Fibroblast of skin of left biceps (primary cell): ENCODE measurements at places on chromosomes 1 and 21.

DNA sequence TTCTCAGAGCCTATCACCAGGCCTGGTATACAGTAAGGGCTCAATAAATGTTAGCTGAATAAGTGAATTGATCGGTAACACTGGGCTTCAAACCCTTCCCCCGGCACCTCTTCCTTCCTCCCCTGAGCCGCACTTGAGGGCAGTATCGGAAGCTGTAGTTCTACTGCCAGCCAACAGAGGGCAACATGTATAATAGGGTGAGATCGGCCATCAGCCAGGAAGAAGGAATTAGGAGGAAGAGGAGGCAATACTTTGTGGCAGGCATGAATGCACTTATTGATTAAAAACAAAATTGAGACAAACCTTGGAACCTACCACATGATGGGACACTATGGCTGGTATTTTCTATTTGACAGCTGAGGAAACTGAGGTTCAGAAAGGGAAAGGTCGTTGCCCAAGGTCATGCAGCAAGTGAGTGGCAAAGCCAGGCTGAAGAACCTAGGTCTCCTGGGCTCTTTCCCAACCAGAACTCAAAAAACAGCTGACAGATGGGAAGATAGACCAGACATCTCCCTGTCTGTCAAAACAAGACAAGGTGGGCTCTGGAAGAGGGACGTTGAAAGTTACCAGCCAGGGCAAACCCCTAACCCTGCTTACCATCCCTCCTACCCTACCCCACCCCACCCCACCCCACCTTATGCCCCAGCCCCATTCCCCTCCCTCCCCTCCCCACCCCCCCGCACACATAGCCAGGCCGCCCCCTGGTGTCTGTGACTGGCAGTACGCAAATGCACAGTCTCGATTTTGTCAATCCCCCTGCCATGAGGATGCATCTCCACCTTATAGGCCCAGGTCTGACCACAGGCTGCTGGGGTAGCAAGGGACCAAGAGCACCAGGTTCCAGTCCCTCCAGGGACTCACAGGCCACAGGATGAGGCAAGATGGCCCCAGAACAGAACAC lies 107.3 kb upstream of the RUNX3 start:
- DNase-seq = no peak

GRCh38 chr1:27727126-27727525 lies 1.4 kb downstream of the FAM76A start:
- no peak for DNase-seq

DNA sequence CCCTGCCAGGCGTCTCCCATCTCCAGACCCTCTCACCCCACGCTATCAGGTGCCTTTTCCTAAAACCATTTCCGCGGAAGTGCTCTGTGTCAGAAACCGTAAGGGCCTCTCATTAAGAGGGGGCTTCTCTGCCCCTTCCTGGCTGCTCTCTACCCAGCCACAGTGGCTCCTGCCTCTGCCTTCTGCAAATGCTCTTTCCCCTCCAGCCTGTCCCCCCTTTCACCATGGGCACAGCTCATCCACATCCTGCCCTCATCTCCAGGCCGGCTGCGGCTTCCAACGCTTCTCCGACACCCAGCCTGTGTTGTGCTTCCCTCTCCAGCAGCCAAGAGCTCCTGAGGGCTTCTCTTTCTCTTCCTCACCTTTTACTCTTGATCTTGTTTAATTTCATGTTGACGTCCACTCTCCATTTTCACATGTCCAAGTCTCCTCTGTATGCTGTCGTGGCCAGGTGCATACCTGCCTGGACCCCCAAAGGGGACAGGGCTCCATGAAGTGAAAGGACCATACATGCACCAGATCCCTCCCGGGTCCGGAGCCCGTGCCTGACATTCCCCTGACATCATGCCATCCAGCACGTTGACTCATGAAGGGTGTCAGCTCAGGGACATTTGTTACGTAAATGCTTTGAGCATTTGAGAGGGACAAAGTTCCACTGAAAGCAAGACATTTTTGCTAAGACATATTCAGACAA lies 306.5 kb downstream of the AJAP1 start:
- no peak for DNase-seq

- no peak for DNase-seq
These were observed 29.5 kb downstream of the TMEM53 start for GRCh38 chr1:44644806-44645205.

DNA sequence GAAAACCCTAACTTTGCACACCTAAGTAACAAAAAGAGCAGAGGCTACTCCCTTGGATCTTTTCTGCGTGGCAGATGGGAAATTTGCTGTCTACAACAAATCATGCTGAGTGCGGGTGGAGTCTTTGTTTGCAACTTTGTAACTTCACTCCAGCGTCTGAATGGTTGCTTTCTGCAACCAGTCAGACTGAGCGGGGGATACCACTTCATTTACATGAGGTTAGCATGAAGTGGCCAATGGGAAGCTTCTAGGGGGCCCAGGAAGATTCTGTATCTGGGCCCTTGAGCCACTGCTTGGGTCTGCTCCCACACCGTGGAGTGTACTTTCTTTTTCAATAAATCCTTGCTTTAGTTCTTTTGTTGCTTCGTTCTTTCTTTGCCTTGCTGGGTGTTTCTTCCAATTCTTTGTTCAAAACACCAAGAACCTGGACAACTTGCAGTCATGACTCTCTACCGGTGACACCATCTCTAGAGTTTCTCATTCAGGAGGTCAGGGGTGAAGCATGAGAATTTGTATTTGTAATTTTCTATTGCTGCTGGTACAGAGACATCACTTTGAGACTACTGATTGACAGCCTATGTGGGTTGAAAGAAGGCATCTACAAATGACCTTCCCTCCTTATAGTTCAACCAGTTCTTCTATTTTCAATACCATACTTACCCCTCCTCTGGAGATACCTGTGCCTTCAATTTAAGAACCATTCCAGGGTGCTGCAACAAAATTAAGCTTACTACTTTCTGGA lies 55.8 kb upstream of the RC3H1 start:
- no peak for DNase-seq

DNA sequence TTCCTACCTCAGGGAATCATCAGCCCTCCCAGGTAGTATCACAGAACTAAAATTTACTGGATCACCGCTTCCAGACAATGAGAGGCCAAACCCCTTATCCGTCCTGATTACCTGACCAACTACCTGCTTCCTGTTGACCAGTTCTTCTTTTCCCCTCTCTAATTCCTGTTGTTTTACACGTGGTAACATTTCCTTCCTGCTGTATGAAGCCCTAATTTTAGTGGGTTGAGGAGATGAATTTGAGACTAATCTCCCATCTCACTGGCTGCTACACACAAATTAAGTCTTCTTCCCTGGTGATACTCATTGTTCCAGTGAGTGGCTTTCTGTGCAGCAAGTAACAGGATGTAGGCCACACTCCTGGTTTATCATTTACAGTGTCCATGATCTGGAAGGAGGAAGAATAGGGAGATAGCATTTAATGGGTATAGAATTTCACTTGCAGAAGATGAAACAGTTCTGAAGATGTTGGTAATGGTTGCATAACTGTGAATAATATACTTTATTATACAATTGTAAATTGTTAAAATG lies 2112.9 kb downstream of the NCAM2 start:
- no peak for DNase-seq

DNA sequence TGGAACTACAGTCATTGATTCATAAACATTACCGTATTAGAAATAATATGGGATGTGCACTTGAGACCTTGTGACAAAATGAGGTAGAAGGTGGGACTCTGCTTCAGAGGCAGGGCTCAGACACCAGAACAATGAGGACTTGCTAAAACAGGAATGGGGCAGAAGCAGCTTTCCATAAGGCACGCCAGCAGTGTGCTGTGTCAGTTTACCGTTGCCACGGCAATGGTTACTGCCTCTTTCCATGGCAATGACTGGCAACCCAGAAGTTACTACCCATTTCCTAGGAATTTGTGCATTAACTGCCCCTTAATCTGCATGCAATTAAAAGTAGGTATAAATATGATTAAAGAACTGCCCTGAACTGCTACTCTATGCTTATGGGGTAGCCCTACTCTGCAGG lies 169.0 kb downstream of the CHRM3 start:
- DNase-seq = no peak

DNA sequence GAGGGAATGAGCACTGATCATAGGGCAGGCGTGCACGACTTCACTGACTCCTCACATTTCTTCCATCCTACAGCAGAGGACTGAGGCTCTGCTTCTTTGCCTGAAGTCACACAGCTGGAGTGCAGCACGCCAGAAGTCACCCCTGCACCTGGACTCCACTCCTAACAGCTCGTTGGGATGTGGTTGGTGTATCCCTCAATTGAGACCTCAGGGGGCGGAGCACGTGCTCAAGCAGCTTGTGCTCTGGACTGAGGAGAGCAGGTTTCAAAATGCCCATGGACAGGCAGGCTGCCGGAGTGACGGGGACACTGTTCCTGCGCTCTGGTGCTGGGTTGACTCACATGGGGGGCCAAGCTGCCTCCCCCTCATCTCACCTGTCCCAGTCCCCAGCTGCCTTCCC lies 13.9 kb downstream of the CHIT1 start:
- DNase-seq = no peak

DNA sequence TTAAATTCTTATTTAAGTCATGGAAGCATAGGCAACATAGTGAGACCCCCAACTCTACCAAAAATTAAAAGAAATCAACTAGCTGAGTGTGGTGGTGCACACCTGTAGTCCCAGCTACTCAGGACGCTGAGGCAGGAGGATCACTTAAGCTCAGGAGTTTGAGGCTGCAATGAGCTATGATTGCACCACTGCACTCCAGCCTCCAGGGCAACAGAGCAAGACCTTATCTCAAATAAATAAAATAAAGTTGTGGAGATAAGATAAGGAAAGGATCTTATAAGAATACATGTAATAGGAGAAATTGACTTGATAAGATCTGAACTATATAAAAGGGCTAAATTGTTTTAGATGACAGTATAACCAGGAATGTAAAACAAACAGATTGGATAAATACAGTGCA lies 2.3 kb upstream of the BATF3 start:
- DNase-seq = no peak

- no peak for DNase-seq
These were observed 26.3 kb downstream of the MTARC1 start for GRCh38 chr1:220813013-220813412.

- no peak for DNase-seq
These were observed 18.6 kb upstream of the MAPKAPK2 start for GRCh38 chr1:206666031-206666561.

DNA sequence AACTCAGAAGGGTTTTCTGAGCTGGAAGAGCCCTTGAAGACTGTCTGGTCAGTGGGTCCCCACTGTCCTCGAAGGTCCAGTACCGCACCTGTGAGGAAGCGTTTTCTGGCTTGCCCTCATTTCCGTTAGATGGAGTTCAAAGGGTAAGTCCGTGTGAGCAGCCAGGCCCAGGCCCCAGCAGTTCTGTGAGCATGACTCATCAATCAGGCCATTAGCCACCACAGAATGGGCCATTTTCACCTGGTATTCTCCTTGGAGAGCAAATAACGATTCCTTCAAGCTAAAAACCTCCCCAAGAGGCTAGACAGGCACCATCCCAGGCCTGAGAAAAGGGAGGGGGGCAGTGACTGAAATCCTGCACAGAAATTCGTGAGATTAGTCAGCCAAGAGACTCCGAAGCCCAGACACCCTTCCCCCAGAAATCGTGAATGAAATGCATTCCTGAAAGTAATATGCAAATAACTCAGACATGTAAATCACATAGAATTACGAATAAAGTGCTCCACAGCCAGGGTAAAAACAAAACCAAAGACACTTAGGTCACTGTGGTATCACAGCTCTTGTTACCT lies 66.0 kb downstream of the BCAR3 start:
- peak; percentile 88 for DNase-seq

GRCh38 chr21:38922474-38923235 lies 116.9 kb downstream of the ETS2 start:
- DNase-seq = no peak

GRCh38 chr1:1200876-1201810 lies 5.2 kb downstream of the TNFRSF18 start:
- DNase-seq = no peak

DNA sequence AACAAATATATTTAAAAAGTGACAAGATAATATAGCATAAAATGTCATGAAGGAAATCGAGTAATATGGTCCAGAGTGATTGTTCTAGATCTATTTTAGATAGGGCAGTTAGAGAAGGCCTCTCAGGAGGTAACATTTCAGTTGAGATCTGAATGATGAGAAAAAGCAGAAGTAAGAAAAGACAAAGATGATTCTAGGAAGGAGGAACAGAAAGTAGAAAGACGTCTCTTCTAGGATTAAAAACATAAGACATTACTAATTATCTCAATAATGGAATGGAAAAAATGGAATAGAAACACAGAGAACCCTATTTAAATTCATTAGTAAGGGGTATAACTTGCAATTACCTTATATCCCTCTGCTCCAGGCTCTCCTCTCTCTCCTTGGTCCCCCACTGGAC lies 130.0 kb upstream of the ZNHIT6 start:
- DNase-seq = no peak

DNA sequence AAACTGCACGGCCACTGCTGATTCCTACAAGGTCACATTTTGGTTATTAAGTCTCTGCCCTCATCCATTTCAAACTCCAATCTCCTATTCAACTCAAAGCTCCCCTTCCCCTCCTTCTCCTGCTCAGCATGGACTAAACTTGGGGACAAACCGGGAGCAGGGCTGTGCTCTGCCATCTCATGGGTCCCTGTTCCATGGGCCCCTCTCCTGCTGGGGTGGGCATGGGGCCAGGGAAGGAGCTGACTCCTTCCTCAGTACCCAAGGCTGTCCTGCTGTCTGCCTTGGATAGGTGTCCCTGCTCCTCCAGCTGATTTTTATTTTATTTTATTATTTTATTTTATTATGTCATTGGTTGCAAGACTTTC lies 27.1 kb downstream of the TNNT2 start:
- no peak for DNase-seq

GRCh38 chr1:7250176-7250575 lies 464.9 kb downstream of the CAMTA1 start:
- no peak for DNase-seq

GRCh38 chr21:36061445-36061844 lies 1.1 kb upstream of the SETD4 start:
- DNase-seq = no peak

- no peak for DNase-seq
These were observed 56.4 kb downstream of the IVNS1ABP start for GRCh38 chr1:185260611-185261010.

GRCh38 chr1:9849691-9850441 lies 26.1 kb upstream of the CLSTN1 start:
- DNase-seq = no peak

DNA sequence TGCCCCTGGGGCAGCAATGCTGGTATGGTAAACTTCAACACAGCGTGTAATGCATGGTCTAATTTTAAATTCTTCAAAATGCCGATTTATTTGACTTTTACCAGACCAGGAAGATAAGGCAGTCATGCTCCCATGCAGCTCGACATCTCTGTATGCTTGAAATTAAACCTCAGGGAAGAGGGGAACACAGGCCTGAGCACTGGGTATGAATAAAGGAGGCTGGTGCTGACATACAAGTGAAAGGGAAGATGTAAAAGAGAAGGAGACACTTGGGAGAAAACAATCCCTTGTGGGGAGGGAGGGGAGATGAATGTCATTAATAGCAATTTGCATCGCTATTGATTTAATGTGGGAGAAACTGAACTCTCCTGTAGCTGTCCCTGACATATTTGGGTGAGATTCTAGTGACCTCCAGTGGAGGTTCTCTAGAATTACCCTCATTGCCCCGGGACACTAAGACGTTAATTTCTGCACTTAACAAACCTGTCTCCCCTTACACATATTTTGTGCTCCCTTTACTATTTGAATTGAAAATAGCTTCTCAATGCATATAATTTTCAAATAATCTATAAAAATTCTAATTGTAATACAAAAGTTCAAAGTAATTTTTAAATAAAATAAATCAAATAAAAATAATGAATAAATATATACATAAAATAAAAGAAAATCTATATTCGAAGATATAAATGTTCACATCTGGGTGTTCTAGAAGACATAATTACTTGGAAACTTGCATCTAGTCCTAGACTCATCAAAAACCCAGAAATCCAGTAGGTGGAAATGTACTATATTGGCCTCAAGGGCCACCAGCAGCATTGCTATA lies 283.1 kb downstream of the LMX1A start:
- DNase-seq = no peak
